GOT3 (cell line): ENCODE measurements at places on chromosomes 13 and 19.

DNA sequence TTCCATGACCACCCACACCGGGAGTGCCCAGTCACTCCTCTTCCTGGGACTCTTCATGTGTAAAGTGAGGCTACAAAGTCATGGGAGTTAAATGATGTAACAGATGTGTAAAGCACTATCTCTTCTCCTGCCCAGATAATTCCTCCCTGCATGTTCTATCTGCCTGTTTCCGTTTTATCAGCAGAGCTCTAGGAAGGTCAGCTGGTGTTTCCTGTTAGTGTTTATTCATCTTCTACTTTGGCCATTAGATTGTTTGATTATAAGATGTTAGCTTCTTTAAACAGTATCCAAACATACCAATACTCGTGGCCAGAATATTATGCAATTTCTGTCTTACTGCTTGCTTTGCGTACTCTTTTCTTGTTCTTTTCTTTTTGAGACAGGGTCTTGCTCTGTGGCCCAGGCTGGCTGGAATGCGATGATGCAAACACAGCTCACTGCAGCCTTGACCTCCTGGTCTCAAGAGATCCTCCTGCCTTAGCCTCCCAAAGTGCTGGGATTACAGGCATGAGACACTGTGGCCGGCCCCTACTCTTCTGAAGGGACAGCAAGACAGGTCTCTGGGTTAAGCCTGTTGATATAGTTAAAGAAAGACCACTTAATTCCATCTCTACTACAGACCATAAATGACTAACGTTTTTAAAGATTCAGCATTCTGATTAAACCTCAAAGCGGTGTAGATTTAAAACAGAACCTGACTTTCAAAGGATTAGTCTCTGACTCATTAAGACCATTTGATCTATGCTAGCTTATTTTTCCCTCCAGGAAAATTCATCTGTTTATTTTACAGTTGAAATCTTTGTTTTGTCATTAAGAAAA lies 97.4 kb upstream of the AKAP11 start:
- no peak for DNase-seq

DNA sequence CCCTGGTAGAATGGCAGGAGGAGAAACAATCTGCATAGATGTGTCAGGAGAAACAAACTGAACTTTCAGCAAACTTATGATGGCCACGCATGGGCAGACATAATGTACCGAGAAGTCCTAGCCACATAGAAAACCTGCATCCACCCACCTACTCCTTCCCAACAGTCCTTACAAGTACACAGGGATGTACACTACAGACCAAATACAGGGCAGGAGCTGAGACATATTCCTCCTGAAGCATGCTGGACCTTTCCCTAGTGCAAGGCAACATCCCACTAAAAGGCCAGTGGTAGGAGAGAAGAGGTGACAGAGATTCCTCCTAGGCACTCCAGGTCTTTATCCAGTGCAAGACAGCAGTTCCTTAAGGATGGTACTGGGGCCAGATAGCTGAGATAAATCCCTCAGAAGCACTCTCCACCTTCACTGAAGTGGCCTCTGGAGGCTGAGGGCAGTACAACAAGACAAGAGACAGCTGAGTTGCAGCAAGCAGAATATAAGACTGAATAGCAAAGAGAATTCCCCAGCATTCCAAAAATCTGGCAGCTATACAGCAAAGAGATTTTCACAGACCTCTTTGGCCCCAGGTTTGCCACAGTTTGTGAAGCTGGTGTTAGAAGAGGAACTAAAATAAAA lies 18.3 kb downstream of the VWA8 start:
- DNase-seq = no peak

DNA sequence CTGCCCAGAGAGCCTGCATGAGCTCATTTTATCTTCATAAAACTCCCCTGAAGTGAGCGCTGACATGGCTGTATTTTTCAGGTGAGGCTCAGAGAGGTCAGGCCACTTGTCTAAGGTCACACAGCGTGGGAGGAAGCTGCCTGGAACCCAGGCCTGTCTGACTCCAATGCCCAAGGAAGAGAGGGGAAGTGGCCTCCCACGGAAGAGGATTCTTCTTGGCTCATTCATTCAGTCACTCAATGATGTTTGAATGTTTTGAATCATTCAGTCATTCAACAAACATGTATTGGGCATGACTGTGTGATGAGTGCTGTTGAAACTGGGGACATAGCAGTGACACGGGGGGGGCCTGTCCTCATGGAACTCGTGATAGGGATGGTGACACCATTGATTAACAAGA lies 12.0 kb downstream of the ACTL9 start:
- DNase-seq = no peak

GRCh38 chr13:102847272-102848234 lies 1.7 kb downstream of the ERCC5 start:
- DNase-seq = no peak

DNA sequence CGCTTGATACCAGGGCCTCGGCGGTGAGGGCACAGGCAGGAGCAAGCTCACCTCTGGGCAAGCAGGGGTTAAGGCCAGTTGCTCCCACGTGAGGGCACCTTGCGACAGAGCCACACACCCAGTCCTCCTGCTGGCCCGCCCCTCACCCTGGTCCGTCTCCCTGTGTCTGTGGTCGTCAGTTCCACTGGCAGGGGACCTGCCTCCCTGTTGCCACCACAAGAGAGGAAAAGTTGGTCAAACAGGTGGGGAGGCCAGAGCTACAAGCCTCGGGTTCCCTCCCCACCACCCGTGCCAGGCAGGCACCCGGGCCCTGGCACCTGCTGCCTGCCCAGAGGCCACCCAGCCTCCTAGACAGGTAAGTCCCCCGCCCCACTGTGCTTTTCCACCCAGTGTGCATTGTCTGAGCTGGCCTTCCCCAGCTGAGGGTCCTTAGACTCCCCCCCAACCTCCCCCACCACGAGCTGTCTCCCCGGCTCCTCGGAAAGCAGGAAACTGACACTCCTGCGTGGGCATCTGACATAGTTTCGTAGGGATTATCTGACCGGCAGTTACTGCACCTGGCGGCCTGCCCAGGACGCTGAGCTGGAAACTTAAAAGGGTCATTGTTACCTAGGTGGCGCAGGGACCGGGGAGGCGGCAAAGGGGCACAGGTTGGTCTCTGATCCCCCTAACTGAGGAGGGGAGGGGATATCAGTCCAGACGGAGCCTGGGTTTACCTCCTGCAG lies at the start of gene TJP3:
TSS of gene TJP3 (plus strand) at position 178 of the 725 bp plus-strand sequence. CDS start 20,049 bp downstream, outside the sequence.
- DNase-seq = no peak

GRCh38 chr13:48431987-48432615 lies 19.2 kb upstream of the LPAR6 start:
- no peak for DNase-seq

DNA sequence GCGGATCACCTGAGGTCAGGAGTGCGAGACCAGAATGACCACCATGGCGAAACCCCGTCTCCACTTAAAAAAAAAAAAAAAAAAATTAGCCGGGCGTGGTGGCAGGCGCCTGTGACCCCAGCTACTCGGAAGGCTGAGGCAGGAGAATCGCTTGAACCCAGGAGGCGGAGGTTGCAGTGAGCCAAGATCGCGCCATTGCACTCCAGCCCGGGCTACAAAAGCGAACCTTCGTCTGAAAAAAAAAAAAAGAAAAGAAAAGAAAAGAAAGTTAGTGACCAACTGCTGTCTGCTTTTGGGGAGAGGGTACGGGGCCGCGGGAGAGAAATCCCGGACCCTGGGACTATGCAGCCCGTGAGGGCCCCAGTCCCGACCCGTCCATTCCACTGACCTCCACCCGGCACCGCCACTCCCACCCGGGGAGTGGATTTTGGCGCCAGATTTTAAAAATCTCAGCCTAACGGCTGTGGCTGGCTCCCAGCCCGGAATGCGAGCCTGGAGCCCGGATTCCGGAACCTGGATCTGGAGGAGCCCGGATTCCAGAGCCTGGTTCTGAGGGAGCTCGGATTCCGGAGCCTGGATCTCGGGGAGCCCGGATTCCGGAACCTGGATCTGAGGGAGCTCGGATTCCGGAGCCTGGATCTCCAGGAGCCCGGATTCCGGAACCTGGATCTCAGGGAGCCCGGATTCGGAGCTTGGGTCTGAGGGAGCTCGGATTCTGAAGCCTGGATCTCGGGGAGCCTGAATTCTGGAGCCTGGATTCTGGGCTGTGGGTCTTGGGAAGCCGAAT lies 6.1 kb upstream of the LMNB2 start:
- peak; percentile 81 for DNase-seq

DNA sequence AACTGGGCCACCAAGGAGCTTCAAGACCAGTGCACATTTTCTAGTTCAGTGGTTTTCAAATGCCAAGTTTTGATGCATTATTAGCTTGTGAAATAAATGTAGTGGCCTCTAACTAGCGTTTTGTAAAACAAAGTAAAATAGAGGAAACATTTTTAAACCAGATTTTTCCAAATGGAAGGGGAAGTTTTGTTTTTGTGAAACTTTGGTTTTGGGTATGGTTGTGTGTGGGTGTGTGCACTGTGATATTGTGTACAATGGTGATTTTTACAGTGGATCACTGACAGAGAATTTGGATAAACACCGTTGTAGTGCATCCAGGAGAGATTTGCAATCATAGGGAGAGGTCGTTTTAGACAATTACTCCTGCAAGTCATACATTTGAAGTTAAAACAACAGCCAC lies 108.9 kb downstream of the SLC7A1 start:
- no peak for DNase-seq

- no peak for DNase-seq
Observed at GRCh38 chr19:36120092-36120983, 5.1 kb downstream of the TBCB start.

DNA sequence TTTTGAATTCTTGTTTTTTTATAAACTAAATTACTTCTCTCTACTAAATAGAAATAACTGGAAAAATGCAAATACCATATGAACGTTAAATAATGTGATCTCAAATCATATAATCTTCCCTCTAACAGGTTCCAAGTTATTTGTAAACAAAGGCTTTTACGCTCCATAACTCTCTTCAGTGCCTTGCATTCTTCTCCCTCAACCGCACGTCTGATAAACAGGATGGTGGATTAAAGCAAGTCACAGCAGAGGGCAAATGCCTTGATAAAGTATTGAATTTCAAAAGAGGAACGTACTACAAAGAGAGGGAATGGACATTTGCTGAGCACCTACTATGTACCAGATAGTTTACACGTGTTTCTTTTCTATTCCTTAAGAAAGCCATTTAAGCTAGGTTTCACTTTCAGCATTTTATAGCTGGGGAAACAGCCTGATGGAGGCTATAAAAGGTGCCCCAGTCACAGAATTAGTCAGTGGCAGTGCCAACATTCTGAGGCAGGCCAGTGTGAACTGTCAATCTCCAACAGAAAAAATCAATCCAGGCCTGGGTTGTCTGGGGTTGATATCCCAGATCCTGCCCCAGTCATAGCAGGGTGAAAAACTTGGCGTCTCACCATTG lies 15.8 kb downstream of the MRPS31 start:
- DNase-seq = no peak

DNA sequence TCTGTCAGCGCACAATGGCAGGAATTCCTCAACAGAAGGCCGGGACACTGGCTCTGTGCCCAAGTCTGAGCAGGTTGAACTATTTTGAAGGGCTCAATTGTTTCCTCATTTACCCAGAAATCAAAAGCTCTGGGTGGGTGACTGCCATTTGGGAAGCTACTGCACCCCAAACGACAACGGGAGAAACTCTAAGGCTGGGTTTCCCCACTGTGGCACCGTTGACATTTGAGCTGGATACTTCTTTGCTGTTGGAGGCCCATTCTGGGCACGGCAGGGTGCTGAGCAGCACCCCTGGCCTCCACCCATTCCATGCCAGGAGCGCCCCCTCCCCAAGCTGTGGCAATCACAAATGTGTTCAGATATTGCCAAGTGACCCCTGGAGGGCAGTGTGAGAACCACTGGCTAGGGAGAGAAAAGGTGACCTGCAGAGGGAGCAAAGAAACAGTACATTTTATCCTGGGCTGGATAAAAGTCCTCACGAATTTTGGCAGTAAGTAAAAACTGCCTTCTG lies 62.5 kb downstream of the RFX2 start:
- DNase-seq = no peak

GRCh38 chr19:29505097-29505824 lies 20.5 kb upstream of the VSTM2B start:
- DNase-seq = no peak

- no peak for DNase-seq
Observed at GRCh38 chr13:111920306-111920931, 146.5 kb upstream of the SOX1 start.

DNA sequence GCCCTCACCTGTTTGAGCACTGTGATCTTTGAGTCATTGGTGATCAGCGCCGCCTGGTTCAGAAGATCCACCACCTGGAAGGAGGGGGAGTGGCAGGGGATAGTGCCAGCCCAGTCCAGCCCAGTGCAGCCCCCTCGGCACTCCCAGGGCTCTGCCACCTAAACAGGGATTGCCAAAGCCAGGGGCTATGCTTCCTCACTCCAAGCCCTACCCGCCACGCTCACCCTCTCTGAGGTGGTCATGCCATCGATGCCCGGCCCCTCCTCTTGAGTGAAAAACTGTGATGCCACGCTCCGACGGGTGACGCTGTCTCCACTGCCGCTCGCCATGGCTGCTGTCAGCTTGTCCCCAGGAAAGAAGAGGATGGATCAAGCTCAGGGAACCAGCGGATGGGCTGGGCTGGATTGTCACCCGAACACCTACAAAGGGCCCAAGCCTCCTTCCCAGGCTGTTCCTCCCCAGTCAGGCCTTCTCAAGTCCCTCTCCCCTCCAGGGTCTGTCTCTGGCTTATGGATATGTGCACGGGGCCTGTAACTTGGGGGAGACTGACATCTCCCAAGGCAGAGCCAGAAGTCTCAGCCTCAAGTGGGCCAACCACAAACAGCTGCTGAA lies 8.7 kb downstream of the SYMPK start:
- no peak for DNase-seq

DNA sequence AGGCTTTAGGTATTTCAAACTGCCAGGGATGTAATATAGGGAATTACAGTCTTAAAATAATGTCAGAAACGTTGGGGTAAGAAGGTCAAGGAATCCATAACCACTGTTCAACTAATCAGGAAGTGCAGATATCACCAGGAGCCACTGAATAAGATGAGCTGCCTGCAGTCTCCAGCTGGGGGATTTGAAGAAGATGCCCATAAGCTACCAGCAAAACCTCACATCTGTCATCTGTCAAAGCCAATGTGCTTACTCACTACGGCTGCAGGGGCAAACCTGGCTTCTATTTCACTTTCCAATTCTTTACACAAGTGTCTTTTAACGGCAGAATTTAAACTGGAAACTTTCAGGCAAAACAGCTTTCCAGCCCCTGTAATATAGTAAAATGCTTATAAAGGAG lies 1410.1 kb upstream of the ATXN8OS start:
- no peak for DNase-seq

GRCh38 chr13:110133425-110134235 lies 173.3 kb downstream of the COL4A1 start:
- DNase-seq = no peak

GRCh38 chr13:113275387-113275786 lies 21.7 kb upstream of the LAMP1 start:
- DNase-seq = no peak
